ENCODE measurements at places on chromosomes 1 and 21.
A peak's percentile ranks its signal among the peaks of the same experiment; 100 is the strongest.

GRCh38 chr1:90208949-90209348, 214.0 kb downstream of the ZNF326 start:
- ATAC-seq: no peak

DNA sequence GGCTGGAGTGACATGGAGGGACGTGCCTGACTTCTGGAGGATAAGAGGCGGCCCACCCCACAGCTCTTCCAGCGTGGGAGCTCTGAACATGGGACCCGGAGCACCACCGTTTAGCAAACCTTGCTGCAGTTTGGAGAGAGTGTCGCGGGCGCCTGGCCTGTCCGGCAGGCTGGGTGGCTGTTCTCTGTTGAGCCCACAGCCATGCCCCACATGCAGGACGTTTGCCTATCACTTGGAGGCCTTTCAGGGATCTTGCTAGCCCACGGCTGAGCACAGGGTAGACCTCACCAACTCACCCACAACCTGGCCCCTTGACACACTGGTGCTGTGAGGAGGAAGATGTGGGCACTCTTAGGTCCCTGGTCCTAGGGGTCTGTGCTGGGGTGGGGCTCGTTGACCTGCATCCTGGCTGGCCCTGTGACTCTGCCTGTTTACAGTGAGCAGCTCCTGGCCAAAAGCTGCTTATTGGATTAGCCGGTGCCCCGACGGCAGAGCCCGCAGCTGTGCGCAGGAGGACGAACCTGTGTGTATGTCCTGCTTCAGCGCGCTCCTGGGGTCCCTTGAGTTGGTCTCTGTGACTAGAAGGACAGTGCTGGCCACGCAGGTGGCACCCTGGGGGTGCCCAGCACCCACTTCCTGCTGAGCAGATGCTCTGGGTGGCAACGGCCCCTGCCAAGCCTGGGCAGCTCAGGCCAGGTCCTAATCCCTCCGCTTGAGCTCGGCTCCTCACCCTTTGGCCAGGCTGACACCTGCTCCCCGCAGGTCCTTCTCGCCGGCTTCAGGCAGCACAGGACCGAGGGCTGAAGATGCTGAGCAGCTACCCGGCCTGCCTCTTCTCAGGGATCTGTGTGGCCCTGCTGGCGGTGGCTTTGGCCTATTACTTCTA, 72.4 kb upstream of the TRAPPC10 start:
- ATAC-seq: no peak

GRCh38 chr1:65509912-65510680, 89.6 kb downstream of the LEPR start:
- no peak for ATAC-seq

DNA sequence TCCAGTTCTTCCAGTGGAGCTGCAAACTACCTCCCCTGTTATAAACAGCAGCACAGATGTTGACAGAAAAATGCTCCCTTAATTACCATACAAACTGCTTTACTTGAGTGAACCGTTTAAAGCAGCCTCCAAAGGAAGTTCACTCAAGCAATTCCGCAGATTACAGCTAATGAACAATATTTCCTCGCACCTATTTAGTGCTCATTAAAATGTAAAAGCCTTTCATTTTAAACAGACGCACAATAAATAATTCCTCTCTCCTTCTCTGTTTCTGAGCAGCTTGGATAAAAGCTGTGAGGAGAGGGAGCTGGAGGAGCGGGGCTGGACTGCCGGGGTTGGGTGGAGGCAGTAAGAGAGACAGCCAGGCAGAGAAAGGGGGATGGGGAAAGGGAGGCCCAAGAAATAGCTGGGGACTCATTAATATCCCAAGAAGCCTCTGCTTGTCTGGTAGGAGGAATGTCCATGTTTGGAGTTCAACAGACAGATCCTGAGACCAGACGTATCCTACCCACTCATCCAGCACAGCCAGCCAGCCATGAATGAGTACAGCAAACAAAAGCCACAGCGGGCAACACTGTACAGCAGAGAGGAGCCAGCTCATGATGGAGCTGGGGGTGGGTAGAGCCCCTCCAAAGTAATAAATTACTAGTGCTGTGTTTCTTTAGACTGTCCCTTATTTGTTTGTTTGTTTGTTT, 227.7 kb downstream of the GPATCH2 start:
- ATAC-seq: no peak

- ATAC-seq: no peak
Observed at GRCh38 chr1:248850536-248851251, 8.2 kb downstream of the ZNF692 start.

GRCh38 chr21:33978585-33978984, 63.0 kb upstream of the ATP5PO start:
- no peak for ATAC-seq

DNA sequence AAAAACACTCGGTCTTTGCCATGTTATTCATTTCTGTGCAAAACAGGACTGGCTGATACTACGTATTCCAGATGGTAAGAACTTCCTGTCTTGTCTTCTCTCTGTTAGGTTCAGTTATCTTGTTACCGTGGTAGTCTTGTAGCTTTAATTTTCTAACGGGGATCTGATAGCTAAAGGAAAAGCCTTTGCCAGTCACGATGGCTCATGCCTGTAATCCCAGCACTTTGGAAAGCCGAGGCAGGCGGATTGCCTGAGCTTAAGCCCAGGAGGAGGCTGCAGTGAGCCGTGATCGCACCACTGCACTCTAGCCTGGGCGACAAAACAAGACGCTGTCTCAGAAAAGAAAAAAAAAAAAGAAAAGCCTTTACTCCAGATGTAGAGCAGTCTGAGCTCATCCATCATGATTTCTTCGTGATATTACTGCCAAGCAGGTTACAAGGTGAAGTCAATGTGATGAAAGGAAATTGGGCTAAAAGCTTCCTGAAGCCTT, 11.1 kb upstream of the MSTO1 start:
- ATAC-seq: peak; percentile 41

DNA sequence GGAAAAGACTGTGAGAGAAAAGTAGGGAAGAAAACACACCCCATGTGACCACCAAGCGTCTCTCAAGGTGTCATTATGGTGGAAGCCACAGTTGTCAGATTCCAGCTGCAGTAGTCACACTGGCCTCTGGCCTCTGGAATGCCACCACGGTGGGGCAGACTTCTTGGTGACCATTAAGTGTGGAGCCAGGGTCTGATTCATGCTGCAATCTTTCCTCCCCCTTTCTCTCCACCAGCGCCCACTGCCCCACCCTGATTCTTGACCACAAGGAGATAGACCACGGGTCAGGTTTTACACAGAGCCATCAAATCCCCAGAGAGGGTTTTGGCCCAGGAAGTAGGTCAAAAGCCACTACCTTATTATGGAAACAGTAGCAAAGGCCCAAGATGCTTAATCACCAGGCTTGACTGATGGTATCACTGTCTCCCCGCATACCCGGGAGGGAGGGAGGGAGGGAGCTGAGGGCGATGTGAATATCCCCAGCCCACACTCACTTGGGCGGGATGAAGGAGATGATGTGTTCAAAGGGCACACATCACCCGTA, 52.7 kb upstream of the GRHL3 start:
- ATAC-seq: no peak

DNA sequence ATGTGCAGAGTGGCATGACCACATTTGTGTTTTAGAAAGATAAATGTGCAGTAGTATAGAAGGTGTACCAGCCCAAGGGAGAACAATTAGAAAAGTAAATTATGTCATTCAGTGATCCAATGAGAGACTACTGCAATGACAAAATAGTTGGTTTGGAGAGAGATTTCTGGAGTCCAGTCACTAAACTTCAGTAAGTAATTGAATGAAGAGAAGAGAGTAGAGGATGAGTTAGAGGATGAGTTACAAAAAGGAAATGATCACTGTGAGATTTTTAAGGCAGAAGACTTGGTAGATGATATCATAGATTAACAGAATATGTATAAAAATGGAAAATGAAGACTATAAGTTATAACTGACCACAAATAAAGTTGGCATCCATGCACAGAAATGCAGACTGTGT, 8.4 kb downstream of the CR2 start:
- ATAC-seq: no peak

- no peak for ATAC-seq
Observed at GRCh38 chr1:4010814-4011605, 110.9 kb upstream of the C1orf174 start.

- ATAC-seq: no peak
Observed at GRCh38 chr21:27580276-27580675, 613.4 kb upstream of the ADAMTS5 start.

DNA sequence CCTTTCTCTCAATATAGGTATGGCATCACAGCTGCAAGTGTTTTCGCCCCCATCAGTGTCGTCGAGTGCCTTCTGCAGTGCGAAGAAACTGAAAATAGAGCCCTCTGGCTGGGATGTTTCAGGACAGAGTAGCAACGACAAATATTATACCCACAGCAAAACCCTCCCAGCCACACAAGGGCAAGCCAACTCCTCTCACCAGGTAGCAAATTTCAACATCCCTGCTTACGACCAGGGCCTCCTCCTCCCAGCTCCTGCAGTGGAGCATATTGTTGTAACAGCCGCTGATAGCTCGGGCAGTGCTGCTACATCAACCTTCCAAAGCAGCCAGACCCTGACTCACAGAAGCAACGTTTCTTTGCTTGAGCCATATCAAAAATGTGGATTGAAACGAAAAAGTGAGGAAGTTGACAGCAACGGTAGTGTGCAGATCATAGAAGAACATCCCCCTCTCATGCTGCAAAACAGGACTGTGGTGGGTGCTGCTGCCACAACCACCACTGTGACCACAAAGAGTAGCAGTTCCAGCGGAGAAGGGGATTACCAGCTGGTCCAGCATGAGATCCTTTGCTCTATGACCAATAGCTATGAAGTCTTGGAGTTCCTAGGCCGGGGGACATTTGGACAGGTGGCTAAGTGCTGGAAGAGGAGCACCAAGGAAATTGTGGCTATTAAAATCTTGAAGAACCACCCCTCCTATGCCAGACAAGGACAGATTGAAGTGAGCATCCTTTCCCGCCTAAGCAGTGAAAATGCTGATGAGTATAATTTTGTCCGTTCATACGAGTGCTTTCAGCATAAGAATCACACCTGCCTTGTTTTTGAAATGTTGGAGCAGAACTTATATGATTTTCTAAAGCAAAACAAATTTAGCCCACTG, 11.5 kb downstream of the HIPK1 start:
- ATAC-seq: no peak

GRCh38 chr1:184820956-184821355, 66.3 kb upstream of the EDEM3 start:
- no peak for ATAC-seq

GRCh38 chr1:15384301-15384901, 25.3 kb upstream of the EFHD2 start:
- no peak for ATAC-seq

DNA sequence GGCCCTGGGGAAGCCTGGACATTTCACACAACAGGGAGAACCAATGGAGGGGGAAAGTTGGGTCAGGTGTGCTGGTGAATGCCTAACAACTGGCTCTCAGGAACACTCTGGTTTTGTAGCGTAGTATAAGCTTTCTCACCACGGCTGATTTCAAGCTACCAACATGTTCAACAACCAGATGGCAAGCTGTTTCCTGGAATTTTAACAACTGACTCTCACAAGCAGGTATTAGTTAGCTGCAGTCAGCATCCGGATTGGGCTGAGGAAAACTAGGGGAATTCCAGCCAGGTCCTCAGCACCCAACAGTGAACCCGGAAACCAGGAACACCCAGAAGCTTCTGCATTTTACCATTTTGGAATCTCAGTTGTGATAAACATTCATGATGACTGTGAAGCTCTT, 162.3 kb upstream of the CAMK1G start:
- ATAC-seq: no peak

- ATAC-seq: peak; percentile 92
Observed at GRCh38 chr1:116990612-116991151, 10.9 kb upstream of the CD101 start.
